ENCODE measurements at places on chromosomes 13 and 19.

DNA sequence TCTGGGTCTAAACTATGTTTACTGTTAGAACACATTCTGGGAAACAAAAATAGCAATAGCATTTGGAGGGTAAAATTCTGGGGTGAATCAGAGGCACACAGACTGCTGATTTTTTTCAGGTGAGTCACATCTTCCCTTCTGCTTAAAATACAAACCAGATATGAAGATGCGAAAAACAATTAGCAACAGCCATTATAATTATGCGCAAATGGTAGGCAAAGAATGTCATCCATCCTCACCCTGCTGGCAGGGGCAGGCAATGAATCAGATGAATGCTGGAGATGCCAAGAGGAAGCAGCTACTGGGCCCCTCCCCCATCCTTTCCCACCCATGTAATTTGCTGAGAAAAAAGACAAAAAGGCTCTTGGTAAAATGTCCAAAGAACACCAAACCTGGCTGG, 282.9 kb downstream of the KLF5 start:
- DNase-seq: no peak

- DNase-seq: no peak
Observed at GRCh38 chr19:42251572-42252358, 3.2 kb downstream of the ERF start.

DNA sequence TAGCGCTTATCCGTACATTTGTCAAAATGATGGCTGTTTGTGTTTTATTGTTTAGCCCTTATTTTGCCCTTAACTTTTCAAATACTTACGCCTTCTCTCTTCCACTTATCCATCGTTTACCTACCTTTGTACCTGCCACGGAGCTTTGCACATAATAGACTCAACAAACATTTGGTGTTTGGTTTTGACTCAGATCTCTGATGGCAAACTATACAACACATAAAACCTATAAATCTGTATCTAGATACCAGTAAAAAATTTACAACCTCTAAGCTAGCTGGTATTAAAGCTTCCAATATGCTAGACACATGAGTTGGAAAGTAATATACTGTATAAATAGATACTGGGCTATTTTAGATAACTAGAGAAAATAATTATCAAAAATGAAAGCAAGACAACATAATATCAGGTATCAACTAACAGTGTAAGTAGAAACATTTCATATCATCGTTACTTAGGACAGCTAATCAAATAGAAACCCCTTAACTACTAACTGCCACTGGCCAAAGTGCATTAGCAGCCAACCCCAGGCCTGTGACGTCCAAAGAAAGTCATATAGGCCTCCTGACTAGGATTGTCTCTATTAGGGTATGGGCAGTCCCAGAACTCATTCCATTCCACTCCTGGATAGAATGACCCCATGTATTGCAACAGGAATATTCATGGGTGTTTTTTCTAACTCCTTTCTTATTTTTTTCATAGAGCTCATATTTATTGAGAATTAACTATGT, 53.8 kb downstream of the KCTD12 start:
- DNase-seq: no peak

DNA sequence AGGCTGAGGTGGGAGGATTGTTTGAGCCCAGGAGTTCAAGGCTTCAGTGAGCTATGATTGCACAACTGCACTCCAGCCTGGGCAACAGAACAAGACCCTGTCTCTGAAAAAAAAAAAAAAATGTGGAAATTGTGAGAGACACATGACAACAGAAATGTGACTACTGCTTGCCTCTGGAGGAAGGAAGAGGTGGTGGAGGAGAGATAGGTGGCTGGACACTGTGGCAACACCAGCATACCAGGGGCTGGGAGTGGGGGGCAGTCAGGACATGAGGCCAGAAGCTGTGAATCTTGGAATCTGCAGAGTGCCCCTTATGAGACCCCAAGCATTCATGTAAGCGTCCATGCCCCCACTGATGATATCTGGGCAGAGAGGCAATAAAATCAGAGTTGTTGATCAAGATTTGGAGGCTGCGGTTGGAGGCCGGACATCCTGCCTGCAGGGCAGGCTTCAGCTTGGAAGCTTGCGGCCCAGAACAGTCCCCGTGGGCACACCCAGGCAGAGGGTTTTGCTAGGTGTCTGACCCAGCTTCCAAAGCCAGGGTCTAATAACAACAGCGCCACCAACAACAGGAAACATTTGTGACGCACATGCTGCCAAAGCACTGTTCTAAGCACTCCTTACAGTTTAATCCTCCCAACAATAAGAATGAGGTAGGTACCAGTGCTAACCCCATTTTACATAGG, 16.9 kb downstream of the FAM187B start:
- peak; percentile 55 for DNase-seq

DNA sequence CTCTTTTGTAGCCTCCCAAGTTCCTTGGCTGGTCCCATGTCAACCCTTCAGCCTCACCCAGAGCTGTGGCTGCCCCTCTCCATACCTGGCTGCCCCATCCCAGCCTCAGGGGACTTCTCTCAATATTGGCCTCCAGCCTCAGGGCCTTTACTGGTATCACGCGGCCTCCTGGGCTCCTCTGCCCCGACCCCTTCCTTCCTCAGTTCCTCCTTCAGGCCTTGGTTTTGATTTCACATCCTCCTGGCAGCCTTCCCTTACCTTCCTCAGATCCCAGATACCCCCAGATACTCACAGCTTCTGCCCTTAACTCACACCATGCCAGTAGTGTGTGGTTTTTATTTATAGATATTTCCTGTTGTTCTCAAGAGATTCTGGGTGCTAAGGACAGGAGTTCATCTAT, 12.8 kb upstream of the SCN1B start:
- no peak for DNase-seq

DNA sequence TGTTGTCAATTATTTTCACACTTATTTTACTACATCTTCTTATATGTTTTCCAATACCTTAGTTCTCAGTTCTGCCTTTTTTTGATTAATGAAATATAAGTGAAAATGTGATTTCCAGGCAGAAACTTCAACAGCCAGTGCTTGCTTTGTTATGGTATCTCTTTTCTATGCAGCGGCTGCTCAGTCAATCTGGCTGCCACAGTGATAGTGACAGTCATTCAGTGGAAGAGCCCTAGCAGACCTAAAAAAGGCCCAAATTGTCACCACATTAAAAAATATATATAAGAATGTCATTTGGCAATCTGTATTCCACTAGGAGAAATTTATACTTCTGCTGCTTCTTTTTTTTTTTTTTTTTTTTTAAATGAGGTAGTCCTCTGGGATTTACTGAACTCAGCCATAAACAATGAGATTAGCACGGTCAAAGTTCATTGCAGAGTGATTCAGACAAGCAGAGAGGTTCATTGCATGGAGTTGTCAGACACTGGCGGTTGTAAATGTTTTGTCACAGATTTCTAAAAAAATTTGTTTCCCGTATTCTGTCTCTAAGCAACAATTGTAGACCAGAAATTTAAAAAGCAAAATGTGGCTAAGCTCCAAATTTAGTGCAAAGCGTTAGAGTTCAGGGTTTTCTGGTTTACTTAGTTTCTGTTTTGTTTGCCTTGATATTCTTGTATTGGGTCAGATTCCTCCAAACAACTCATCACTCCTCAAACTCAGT, 94.7 kb upstream of the PRR20A start:
- DNase-seq: no peak

DNA sequence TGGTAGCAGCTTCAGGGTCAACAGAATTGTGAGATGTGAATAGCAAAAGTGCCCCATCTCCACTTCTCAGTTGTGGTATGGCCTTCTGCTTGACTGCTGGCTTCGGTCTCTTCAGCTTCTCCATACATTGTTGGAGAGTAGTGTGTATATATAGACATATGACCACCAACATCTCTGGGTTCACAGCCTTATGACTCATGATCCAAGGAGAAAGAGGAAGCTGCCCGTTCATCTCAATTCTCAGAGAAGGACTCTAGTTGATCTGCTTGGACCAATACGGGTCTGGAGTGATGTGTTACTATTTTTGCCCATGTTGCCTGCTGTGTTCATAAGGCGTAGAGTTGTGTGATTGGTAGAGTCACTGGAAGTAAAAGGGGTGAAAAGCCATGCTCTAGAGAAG, 3.6 kb upstream of the COMMD6 start:
- DNase-seq: no peak

DNA sequence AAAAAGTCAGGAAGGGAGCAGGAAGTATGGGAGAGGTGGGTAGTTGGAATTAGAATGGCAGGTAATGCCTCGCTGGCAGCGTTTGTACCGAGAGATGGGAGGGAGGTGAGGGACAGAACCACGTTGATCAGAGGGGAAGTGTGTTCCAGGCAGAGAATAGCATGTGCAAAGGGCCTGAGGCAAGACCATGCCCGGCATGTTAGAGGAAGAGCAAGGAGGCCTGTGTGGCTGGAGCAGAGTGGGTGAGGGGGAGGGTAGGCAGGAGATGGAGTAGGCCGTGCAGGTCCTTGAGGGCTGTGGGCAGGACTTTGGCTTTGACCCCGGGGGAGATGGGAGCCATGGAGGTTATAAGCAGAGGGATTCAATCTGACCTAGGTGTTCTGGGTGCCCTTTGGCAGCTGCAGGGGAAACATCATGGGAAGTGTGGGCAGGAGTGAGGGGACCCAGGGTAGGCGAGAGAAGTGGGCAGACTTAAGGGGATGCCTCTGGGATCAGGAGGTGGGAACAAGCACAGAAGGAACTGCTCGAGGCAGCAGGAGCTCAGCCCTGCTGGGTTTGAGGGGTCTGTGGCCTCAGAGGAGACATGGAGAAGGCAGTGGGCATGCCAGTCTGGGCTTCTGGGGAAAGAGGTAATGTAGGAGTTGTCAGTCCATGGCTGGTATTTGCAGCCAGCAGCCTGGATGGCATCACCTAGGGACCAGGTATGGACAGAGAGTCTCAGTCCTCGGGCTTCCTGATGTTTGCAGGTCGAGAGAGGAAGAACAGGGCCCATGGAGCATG, 48.8 kb downstream of the CD320 start:
- DNase-seq: no peak

- no peak for DNase-seq
Observed at GRCh38 chr19:45462174-45462573, 5.6 kb upstream of the FOSB start.

DNA sequence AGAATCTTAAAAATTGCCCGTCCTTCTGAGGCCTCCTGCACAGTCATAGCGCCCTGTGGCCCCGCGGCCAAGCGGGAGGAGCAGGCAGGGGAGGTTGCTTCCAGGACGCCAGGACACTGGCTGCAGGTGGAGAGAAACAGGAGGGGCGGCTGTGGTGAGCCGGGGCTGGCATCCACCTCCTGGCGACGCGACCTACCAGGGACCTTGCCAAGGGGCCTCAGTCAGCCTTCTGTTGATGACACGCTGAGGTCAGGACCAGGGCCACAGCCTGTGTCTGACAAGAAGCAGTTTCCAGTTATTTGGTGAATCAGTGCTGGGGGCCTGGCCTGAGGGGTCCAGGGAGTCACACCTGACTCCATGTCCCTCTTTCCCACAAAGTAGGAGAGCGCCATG, 13.3 kb upstream of the MKNK2 start:
- DNase-seq: no peak

DNA sequence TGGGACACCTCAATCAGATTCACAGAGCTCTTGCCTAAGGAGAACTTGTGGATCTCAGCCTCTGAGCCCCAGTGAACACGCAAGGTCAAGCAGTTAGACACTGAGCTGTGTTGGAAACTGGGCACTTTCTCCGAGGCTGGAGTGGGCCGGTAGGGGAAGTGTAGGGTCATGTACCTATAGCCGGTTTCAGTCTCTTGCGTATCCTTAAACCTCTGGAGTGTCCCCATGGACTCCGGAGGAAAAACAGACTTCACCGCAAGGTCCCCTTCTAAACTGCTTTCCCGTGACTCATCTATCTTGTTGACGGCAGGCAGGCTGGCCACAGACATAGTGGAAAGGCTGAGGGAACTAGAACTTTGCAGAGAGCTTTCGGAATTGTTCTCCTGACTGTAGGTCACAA, 11.3 kb downstream of the IQCN start:
- no peak for DNase-seq

GRCh38 chr13:89925107-89925506, 1422.4 kb upstream of the MIR17HG start:
- no peak for DNase-seq

- no peak for DNase-seq
Observed at GRCh38 chr19:34387446-34387810, 16.8 kb upstream of the PDCD2L start.

- no peak for DNase-seq
Observed at GRCh38 chr19:21084343-21084742, 2.3 kb downstream of the ZNF714 start.

- no peak for DNase-seq
Observed at GRCh38 chr19:597406-598315, 8.0 kb downstream of the HCN2 start.

- DNase-seq: no peak
Observed at GRCh38 chr19:38733241-38733492, 11.1 kb downstream of the CAPN12 start.

DNA sequence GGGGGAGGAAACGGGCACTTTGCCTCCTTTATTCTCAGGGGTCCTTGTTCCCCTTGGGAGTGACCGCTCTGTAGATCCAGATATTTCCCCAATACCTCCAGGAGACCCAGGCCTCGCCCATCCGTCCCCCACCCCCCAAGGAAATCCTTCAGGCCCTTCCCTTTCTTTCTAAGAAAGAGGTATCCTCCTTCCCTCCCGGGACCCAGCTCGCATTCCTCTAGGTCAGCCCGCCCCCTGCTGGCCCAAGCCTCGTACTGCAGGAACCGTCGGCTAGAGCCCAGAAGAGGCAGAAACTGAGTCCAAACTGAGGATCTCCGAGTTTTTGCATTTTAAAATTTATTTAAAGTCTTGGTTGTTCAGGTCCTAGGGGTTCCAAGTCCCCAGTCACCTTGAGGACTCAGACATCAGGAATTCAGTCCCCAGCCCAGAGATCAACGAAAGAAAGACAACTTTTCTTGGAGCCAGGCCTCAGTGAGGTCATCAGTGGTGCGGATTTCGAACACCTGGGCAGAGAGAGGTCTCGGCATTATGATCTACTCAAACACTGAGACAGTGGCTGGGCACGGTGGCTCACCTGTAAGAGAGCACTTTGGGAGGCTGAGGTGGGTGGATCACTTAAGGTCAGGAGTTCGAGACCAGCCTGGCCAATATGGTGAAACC, 7.5 kb upstream of the LRFN1 start:
- DNase-seq: peak; percentile 90

DNA sequence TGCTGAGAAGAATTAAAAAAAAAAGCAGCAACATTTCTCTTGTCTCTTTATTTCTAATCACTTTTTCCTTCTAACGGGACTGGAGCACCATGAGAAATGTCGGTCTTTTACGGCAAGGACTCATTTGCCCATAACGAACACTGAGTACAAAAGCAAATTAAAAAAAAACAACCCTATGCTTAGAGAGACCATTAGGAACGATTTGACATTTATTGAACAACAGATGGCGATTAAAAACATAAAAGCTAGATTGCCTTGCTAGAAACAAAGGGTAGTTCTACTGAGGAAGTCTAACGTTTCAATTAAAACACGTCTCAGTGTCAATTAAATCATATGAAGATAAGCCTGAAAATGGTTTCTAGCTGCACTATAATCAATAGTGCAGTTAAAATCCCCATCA, 51.1 kb downstream of the OLFM4 start:
- no peak for DNase-seq

All from ascending aorta (tissue), 2 donors.